ENCODE measurements at places on chromosomes 16 and 17. TPM values are rescaled to one million over a fixed set of nuclear protein-coding genes. Genes with fewer than 3 reads are reported as not detected.

Gene ACSM2A
- not detected for total RNA-seq

Gene FAAP100
- 28.1 TPM for total RNA-seq

Gene GINS2
- total RNA-seq: 8.5 TPM

Gene UTS2R
- total RNA-seq: not detected

Gene FBXW10
- total RNA-seq: not detected

Gene GPR142
- not detected for total RNA-seq

Gene MYLK3
- 0.03 TPM for total RNA-seq

Gene GPR179
- total RNA-seq: 0.50 TPM

Gene SYT17
- 26.3 TPM for total RNA-seq

Gene ODAD4
- total RNA-seq: 3.2 TPM

Gene SLC16A11
- 2.5 TPM for total RNA-seq

Gene SREBF1
- total RNA-seq: 112 TPM

Gene ADGRG1
- 78.4 TPM for total RNA-seq

Gene KRT12
- not detected for total RNA-seq

Gene EPX
- not detected for total RNA-seq

Gene MMP2
- total RNA-seq: 300 TPM

Gene SEPTIN1
- 6.3 TPM for total RNA-seq

Gene FBXL20
- 19.9 TPM for total RNA-seq

Gene KIFC3
- total RNA-seq: 68.7 TPM

Gene PRR11
- 3.1 TPM for total RNA-seq

Gene C17orf113
- total RNA-seq: 1.2 TPM

Gene TMC7
- 9.7 TPM for total RNA-seq

Gene PTGES3L
- total RNA-seq: 0.65 TPM

Gene PRSS21
- total RNA-seq: 2.5 TPM

Gene PGP
- 14.4 TPM for total RNA-seq

Gene CACNG4
- 6.0 TPM for total RNA-seq

Gene PRPF8
- total RNA-seq: 268 TPM

Gene RPH3AL
- 44.7 TPM for total RNA-seq

Gene NPIPB6
- total RNA-seq: 0.76 TPM

Gene SLFN11
- total RNA-seq: 53.2 TPM

Gene RSL1D1
- 88.3 TPM for total RNA-seq

Gene CANT1
- 69.0 TPM for total RNA-seq

Gene EPOP
- 1.5 TPM for total RNA-seq

Gene KRT24
- total RNA-seq: not detected

Gene TMEM106A
- 26.8 TPM for total RNA-seq

Gene RNF112
- total RNA-seq: 2.1 TPM

Gene ITGAD
- 0.35 TPM for total RNA-seq

Gene KRT33B
- not detected for total RNA-seq

Gene DNAH17
- 0.64 TPM for total RNA-seq

Gene KRTAP9-2
- not detected for total RNA-seq

Data from left lung (tissue), 14 donors.